Activated CD8-positive, alpha-beta memory T cell treated with anti-CD3 and anti-CD28 coated beads for 24 hours (primary cell): ENCODE measurements at places on chromosomes 1 and 21.

GRCh38 chr1:48217856-48218255 lies 4.7 kb upstream of the SLC5A9 start:
- DNase-seq = no peak

DNA sequence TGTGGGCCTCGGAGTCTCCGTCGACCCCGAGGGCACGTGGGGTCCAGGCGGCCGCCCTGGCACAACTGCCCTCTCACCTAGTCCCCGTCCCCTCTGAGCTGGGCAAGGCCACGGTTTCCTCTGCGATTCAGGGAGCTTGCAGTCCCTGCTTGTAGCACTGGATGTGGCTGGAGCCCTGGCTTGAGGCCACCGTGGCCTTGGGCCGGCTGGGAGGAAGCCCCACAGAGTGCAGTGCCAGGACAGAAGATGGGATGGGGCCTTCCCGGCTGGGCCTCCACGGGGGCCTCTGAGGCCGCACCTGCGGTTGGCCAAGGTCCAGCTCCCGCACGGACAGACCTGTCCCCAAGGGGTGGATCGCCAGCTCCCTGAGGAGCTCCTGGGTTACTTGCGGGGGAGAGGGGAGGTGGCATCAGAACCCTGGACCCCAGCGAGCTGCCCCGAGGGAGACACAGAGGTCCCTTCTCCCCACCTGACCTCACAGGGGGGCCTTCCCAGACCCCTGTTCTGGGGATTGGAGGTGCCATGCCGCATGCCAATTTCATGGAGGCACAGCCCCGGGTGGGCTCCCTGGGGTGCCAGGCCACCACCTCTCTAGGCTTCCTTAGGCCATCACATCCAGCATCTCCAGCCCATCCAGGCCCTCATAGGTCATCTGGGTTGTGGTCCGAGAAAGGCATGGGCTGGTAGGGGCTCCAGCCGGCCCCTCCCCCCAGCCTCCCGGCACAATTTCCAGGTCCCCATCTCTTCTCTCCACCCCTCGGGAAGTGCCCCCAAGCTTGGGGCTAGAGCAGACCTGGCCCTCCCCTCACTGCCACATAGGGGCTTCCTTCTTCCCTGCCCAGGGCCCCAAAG lies 80.8 kb downstream of the MORN1 start:
- DNase-seq = no peak

DNA sequence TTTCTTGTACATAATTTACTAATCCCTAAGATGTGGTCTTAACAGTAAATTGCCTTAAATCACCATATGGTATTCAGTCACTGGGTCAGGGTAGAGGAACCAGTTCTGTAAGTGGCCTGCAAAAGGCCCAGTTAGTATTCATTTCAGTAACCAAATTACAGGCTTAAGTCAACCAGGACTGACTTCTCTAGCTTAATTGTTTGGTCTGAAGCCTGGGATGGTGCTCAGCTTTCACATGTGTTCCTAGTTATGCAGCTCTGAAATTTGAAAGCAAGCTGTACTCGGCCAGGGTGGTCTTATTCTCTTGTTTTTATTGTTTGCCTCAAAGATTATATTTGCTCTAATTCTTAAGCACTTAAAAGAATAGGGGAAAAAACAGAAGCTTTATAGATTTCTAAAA lies 144.6 kb downstream of the MAGI3 start:
- DNase-seq = no peak

DNA sequence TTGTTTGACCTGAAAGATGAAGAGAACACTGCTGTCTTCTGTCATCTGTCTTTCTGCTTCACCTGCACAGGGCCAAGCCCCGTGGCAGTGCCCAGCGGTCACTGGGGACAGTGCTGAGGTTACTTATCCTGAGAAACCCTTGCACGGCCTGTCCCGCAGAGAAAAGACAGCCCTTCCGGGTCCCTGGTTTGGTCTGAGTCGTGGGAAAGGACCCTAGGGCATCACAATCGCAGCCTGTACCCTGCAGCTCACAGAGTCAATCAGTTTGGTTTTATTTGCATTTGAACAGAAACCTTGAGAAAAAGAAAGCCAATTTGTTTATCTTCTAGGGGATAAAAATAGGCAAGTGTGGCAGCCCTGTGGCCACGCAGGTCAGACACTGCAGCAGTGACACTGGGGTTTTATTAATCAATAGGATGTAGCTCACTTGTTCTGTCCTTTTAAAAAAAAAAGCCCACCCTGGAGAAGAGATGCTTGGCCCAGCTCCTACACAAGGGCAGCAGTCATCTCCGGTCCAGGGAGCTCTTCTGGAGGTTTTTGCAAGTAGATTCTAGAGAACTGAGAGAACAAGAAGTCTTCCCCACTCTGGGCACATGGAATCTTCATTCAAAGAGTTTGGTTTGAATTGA lies 120.0 kb downstream of the PEX14 start:
- DNase-seq = no peak

DNA sequence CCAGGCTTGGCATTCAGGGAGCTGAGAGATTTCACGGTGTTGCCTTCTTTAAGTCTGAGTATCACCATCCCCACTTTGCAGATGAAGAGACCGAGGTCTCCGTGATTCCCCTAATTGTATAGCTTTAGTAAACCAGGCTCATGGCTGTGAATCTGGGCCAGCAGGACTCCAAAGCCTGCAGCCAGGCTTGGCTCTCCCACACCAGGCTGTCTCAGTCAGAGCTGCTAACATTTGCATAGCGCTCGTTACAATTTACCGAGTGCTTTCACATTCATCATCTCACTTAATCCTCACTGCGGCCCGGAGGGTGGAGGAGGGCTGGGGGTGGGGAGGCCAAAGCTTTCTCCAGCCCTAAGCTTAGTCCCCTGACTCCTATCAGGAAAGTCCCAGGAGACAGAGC lies 11.7 kb downstream of the C1orf94 start:
- no peak for DNase-seq

- no peak for DNase-seq
Measured at GRCh38 chr21:40120940-40121575, 253.8 kb downstream of the PCP4 start.

DNA sequence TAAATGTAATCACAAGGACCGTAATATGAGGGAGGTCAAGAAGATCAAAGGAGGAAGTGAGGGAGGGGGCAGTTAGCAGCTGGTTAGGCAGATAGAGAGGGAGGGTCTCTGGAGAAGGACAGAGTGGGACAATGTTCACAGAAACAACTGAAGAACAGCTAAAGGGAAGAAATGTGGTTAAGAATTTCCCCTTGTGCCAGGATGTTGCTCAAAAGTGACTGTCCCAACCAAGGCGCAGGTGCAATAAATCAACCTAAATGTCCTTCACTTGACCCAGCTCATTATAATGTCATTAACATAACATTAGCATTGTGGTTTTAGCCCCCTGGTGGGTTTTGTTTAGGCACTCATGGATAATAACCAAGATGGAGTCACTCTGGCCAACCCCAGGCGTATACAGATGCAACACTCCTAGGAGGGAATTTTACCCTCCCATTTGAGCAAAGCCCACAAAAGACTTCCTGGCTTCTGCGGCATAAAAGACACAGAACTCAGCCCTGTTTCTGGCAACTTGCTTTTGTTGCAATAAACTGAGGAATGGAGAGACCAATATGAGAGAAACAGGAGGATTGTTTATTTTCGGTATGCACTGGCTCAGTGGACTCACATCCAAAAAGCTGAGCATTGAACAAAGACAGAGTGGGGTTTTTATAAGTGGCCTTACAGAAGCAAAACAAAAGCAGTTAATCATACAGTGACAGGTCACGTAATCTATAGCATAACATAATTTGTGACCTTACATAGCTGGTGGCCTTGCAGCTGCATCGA lies 7.3 kb upstream of the CA6 start:
- no peak for DNase-seq

- no peak for DNase-seq
Measured at GRCh38 chr1:85447006-85447943, 17.7 kb downstream of the DDAH1 start.

DNA sequence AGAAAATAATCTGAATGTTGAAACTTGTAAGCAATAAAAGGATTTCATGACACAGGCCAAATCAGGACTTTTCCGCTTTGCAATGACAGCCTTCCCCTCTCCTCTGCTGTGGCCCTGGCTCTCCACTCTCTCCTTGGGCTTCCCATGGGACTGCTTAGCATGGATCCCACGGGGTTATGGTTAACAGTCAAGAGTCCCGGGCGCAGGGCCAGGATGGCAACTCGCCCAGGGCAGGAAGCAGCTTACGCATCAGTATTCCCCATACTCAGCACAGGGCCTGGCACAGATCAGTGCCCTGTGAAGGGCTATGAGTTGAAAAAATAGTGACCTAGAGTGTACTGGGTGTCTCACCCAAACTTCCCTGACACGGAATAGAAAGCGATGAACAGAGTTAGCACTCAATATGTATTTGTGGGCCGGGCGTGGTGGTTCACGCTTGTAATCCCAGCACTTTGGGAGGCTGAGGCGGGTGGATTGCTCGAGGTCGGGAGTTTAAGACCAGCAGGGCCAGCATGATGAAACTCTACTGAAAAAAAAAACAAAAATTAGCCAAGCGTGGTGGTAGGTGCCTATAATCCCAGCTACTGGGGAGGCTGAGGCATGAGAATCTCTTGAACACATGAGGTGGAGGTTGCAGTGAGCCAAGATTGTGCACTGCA lies 29.1 kb upstream of the GRHL3 start:
- no peak for DNase-seq

GRCh38 chr1:96634883-96635282 lies 86.7 kb upstream of the PTBP2 start:
- DNase-seq = no peak

DNA sequence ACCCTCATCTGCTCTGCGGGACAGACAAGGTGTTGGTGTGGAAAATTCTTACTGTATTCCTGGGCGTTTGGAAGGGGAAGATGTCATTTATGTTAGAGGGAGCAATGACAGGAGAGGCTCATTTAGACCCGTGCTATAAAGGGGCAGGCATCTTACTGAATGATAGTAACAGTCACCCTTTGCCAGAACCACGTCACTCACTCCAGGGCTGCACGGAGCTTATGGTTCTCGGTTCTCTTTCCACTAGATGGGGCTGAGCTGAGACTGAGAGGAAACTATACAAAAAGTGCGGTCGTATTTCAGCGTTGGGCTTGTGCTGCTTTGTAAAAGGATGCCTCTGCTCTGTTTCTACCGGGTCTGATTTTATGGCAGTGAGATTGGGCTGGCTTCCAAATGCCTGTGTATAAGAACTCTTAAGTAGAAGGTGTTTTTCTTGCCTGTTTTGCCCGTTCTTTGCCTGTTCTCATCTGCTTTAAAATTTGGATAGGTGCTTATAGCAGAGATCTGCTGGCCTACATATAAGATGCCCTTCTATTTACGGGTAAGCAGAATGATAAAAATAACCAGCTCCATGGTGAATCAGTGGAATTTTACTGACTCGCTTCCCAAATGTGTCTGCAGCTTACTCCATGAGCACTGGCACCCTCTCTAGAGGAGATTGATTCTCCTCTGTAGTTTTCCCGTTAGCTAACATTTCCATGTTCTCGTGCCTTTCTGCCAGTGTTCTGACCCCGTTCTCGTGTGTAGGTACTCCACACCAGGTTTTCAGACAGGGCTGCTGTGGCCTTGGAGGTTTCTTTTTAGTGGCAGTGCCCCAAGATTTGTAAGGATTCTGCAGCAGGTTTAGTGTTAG lies 55.9 kb downstream of the MRPS6 start:
- DNase-seq = peak; percentile 77

DNA sequence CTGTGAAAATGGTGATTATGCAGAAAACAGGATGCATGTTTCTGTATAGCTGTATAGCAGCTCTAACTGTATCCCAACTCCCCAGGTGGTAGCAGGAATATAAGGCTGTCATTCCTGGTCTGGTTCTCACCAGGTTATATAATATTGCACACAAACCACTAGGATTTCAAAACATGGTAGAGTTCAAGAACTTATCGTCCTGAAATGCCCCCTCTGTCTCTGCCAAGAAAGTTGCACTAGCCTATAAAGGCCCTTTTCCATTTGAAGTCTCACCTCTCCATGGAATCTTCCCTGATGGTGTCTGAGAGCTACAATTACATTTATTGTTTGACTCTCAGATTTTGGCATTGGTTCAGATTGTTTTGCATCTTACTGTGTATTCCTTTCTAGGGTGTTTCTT lies 184.9 kb upstream of the FAM78B start:
- DNase-seq = no peak

GRCh38 chr1:214143006-214143992 lies 137.7 kb upstream of the SMYD2 start:
- DNase-seq = no peak

DNA sequence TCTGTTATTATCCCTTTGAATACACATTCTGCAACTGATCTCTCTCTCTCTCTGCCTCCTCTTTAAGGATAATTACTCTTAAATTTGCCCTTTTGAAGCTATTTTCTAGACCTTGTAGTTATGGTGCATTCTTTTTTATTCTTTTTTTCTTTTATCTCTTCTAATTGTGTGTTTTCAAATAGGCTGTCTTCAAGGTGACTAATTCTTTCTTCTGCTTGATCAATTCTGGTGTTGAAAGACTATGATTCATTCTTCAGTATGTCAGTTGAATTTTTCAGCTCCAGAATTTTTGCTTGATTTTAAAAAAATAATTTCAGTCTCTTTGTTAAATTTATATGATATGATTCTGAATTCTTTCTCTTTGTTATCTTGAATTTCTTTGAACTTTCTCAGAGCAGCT lies 95.6 kb upstream of the GPR52 start:
- DNase-seq = no peak

GRCh38 chr1:156097499-156098178 lies 15.4 kb upstream of the MEX3A start:
- DNase-seq = peak; percentile 78

DNA sequence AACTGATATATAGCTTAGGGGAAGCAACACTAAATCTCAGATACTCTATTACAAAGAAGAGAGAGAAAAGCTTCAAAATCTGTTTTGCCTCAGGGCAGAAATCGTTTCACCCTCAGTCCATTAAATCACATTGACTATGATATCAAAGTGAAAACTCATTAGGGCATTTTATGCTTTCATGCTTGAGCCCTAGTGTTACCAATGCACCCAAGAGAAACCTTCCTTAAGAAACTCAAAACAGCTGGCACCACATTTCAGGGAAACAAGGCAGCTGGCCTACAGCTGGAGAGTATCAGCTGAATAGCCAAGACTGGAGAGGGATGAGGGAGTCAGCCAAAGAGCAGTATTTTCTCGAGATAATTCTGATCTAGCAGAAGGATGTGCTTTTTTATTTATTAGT lies 14.9 kb downstream of the COLGALT2 start:
- no peak for DNase-seq

DNA sequence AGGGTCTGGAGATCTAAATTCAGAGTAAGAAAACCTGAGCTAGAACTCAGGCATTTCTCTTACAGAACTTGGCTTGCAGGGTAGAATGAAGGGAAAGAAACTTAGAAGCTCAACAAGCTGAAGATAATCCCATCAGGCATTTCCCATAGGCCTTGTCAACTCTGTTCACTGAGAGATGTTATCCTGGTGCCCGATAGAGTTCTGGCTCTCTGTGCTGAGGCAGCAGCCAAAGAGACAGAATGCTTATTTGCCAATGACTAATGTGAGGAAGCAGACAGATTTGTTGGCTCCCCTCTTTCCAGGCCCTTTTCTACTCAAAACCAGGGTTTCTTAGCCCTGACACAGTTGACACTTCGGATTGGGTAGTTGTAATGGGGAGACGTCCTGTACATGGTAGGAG lies 22.3 kb upstream of the TRIM45 start:
- DNase-seq = no peak

GRCh38 chr1:54477153-54477561 lies 70.9 kb upstream of the ACOT11 start:
- no peak for DNase-seq

GRCh38 chr1:174663358-174663757 lies 215.6 kb downstream of the GPR52 start:
- no peak for DNase-seq
